ENCODE measurements at places on chromosomes 11 and 22.

- DNase-seq: no peak
These were observed 9.5 kb upstream of the LTO1 start for GRCh38 chr11:69684651-69685050.

- DNase-seq: no peak
These were observed 41.5 kb upstream of the BID start for GRCh38 chr22:17815703-17816254.

DNA sequence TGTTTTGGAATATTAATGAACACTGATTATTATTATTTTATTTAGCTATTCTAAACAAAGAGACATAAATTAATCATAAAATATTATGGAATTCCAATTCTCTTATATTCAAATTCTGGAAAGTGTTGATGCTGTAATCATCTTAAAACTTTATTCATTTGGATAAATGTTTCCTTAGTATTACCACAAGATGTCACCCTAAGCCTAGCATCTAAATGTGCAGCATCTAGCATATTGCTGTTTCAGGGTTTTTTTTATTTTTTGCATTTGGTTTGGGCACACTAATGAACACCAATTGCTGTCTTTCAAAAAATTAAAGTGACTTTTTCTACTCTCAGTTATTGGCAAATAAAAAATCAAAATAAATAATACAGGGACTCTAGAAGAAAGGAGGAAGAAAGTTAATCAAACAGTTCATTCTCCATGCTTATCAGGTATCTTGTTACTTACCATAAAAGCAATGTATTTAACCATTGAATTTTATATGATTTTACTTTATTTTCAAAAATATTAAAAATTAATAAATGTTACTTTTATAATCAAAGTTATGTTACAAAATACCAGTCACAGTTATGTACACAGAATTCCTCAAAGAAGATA, 31.8 kb downstream of the DLG2 start:
- DNase-seq: no peak

GRCh38 chr11:41256041-41256440, 203.4 kb downstream of the LRRC4C start:
- no peak for DNase-seq

DNA sequence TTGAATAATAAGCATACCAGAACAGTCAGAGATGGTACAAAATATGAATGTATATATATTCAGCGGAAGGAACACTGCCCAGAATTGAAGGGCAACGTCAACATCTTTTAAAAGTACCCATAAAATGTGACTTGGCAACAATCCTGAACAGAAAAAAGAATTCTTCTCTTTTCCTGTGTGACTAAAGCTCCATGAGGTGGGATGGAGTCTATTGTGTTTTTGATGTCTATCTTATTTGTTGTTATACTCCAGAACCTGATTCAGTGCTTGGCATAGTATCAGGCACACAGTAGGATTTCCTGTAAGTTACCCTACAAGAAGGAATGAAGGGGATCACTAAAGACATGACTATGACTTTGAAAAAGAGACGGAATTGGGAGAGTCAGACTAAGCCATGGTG, 10.3 kb downstream of the LDLRAD3 start:
- DNase-seq: no peak

DNA sequence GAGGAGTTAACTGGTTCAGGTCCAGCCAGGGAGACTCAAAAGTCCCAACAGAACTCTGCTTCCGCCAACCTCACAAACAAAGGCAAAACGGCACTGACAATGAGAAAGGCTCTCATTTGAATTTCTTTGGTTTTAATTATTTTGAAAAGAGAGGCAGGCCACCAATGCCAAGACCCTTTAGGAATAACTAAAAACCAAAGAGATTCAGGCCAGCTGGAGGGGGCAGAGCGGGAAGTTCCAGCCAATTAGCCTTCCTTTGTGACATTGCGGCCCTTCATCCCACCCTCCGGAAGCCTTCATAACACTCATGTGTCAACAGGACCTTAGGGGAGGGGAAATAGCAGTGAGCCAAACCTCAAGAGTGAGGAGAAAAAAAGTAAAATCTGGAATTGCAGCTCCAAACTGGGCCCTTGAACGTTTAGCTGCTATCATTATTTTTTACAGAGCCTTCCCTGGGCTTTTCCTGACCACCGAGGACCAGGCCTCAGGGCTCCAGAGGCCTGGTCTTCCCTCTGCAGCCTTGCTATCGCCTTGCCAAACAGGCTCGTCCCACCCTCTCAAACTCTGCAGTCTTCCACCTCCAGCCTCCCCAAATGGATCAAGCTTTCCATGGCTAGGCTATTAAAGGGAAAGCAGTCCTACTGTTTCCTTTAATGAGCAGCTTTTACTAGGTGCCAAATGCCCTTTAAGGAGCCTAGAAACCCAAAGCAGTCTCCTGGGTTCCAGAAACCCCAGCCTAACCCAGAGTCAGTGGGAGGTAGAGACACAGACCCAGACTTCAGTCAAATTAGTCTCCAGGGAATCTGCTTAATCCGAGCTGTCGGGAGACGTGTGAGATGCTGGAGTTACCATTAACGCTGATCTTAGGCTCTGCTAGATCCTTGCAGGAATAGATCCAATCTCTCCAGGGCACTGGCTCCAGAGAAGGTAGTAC, 114.2 kb downstream of the CCDC34 start:
- no peak for DNase-seq

- no peak for DNase-seq
These were observed 137.7 kb downstream of the ATG16L2 start for GRCh38 chr11:72951888-72952287.

- no peak for DNase-seq
These were observed 698 bp upstream of the ANAPC15 start for GRCh38 chr11:72112978-72113808.

GRCh38 chr11:94767701-94768601, at the start of gene AMOTL1:
Gene AMOTL1 (plus strand): TSS chr11:94768356. CDS start chr11:94768512, 156 bp downstream.
- no peak for DNase-seq

GRCh38 chr11:15091625-15092024, 18.2 kb downstream of the CALCB start:
- DNase-seq: no peak

GRCh38 chr11:132770829-132771530, 761.3 kb downstream of the OPCML start:
- no peak for DNase-seq

- DNase-seq: no peak
These were observed 5.4 kb downstream of the SEC14L2 start for GRCh38 chr22:30402028-30402765.

DNA sequence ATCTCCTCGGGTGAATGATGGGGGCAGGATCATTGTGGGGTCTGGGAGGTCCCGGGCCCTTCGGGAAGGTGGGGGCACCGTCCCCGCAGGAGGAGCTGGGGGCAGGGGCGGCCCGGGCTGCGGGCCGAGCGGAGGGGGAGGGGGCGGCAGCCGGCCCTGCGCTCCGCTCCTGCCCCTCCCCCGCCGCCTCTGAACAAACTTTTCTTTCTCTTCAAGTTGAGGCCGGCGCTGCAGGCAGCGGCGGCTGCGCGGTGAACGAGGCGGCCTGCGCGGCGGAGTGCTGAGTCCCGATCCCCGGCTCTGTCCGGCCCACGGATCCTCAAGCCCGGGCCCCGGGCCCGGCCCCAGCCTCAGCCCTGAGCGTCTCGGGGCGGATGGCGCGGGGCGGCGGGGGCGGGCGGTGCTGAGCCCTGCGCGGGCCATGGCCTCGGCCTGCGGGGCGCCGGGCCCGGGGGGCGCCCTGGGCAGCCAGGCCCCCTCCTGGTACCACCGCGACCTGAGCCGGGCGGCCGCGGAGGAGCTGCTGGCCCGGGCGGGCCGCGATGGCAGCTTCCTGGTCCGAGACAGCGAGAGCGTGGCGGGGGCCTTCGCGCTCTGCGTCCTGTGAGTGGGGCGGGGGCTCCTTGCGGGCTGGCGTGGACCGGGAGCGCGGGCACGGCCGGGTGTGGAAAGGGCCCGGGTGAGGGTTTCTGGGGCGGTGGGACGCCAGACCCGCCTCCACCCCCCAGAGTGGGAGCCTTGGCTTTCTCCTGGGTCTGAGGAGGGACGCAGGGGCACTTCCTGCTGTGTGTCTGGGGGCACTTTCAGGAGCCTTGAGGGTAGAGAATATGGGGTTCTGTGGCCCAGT, at the start of gene INPPL1:
TSS of gene INPPL1 (plus strand) at position 204 of the 847 bp plus-strand sequence. CDS start at position 422, 218 bp downstream.
- no peak for DNase-seq

- no peak for DNase-seq
These were observed 889 bp upstream of the DMC1 start for GRCh38 chr22:38570779-38571364.

- no peak for DNase-seq
These were observed 1.6 kb downstream of the SPTBN2 start for GRCh38 chr11:66727282-66728037.

DNA sequence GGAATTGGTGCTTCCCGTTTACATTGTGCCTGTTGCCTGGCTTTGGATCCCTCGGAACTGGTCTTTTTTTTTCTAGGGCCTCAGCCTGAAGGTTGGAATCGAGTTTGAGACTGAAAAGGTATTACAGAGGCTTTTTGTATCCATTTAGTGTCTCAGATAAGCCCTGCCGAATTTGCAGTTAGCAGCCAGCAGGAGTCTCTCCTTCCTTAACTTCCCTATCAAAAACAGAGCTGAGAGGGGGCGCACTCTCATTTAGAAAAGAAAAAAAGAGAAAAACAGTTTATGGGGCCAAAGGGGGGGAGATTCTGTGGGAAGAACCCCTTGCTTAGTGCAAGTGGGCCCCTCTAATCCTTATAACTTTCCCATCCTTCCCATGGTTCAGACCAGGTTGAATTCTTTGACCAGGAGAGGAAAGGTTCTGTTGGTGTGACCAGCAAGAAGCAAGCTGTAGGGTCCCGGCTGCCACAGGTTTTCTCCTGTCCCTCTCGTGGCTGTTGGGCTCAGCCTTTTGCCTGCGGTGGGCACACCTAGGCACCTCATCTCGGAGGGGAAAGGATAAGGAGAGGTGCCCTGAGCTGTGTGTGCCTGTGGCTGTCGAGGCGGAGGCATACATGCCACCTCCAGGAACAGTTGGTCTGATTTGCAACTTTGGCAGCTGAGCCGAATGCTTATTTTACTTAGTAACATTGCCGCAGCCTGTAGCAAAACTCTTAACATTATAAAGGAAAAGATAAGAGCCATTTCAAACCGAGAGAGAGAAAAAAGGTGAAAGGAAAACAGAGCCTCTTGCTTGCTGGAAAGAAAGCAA, 565.0 kb upstream of the CNTN5 start:
- no peak for DNase-seq

- DNase-seq: no peak
These were observed 27.8 kb downstream of the RELT start for GRCh38 chr11:73404048-73404447.

DNA sequence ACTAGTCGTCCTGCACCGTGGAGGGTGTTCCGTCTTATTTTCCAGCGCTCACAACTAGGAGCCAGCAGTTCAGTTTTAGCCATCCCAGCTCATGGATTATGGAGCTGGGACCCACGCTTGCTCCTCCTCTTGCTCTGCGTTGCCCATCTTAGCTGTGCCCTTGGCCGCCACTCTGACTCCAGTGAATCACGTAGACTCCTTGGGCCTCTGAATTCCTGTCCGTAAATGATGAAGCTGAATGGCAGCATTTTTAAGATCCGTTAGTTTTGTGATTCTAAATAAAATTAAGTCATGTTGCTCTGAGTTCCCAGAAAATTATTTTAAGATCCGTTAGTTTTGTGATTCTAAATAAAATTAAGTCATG, 23.8 kb downstream of the BCR start:
- no peak for DNase-seq

DNA sequence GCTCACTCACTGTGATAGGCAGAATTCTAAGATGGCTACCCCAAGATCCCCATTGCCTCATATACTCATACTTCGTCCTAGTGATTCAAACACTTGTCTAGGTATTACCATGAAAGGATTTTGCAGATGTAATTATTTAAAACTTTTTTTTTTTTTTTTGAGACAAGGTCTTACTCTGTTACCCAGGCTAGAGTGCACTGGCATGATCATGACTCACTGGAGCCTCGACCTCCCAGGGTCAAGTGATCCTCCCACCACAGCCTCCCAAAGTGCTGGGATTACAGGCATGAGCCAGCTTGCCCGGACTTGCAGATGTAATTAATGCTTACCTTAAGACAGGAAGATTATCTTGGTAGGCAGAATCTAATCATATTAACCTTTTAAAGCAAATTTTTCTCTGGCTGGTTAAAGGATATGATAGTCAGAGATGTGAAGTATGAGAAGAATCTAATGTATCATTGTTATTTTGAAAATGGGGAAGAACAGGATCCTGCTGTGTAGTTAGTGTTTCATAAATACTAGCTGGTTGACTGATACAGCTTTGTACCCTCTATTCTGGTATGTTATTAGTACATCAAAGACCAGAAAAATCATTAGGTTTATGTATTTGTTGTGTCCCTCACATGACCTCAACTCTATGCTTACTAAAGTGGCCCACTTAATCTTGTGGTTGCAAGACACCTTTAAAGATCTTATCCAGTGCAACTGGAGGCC, 35.5 kb downstream of the C2CD3 start:
- DNase-seq: no peak

- DNase-seq: no peak
These were observed 106.4 kb downstream of the CASP12 start for GRCh38 chr11:104791896-104792295.

DNA sequence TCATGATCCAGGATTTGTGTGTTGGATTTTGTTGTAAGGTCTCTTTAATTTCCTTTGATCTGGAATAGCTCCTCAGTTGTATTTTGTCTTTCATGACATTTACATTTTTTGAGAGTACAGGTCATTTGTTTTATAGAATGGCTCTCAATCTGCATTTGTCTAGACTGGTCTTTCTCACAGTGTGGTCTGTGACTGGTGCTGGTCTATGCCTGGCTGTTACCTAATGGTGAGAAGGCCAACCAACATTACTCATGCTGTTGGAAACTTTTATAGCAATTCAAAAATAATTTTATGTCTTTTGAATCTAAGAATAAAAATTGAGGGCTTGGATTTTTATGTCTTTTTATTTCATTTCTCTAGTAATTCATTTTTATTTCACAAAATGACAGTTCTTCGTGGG, 3.9 kb upstream of the NCR3LG1 start:
- no peak for DNase-seq

GRCh38 chr11:64523456-64524157, 67.4 kb upstream of the SLC22A12 start:
- no peak for DNase-seq

DNA sequence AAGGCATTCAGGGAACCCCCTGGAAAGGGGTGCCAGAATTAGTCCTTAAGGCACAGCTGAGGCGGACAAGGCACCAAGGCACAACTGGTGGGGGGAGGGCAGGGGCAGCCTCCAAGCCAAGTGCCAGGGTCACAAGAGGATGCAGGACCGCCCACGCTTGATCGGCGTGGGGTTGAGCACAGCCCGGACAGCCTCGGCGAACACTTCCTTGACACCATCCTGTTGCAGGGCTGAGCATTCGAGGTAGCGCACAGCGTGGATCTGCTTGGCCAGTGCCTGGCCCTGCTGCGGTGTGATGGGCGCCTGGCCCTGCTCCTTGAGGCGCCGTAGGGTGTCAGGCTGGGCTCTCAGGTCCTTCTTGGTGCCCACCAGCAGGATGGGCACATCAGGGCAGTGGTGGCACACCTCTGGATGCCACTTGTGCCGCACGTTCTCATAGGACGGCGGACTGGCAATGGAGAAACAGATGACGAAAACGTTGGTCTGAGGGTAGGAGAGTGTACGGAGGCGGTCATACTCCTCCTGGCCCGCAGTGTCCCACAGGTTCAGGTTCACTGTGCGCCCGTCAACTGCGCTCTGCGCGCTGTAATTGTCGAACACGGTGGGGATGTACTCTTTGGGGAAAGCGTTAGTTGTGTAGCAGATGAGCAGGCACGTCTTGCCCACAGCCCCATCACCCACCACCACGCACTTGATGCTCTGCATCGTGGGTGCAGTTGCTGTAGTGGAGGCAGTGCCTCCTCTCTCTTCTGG, 13.1 kb downstream of the RHOG start:
- no peak for DNase-seq

All from stimulated activated CD8-positive, alpha-beta memory T cell treated with anti-CD3 and anti-CD28 coated beads, Interleukin-15, amount 100 ng/mL, for 24 hours (primary cell).